M059J (cell line): ENCODE measurements at places on chromosomes 4 and X.

GRCh38 chr4:4339504-4340085 lies 47.3 kb upstream of the NSG1 start:
- DNase-seq: no peak

DNA sequence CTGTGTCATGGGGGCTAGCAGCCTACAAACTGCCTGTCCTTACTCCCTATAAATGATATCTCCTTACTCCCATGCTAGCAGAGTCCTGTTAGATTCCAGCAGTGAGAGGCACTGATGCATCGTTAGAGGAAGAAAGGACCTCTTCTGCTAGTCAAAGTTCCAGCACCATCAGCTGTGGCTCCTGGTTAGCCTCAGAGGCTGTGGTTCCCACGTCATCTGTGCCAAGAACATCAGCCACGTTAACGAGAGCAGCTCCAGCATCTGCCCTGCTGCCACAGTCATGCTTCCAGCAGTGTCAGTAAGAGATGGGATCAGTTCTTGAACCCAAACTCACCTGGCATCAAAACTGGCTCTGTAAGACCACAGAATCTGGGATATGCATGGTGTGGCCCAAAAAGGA lies 88.5 kb downstream of the SLC2A9 start:
- DNase-seq: no peak

DNA sequence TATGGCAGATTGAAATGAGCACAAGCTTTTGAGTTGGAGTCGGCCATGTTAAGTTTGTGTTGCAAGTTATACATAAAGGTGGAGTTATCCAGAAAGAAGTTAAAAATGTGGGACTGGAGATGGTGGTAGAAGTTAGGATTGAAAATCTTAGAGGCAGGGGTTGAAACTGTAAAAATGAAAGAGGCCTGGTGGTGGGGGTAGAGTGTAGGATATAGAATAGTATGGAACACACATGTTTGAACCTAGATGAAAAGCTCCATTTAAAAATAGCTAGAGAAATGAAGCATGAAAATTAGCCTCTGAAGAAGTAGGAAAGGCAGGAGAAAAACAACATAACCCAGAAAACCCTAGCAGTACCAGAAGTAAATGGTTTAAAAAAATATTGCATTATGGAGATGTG lies 131.8 kb upstream of the ENPEP start:
- peak; percentile 12 for DNase-seq

DNA sequence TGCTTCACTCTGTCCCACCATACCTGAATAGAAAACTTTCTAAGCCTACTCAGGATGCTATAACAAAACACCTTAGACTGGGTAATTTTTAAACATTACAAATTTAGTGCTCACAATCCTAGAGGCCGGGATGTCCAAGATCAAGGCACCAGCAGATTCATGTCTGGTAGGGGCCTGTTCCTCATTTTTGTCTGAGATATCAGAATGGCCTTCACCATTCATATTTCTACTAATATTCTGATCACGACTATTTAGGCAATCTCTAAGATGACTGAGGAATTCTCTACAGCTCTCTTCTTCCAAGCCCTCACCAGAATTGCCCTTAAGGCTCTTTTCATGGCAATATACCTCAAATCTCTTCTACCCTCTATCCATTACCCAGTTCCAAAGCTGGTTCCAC lies 77.4 kb upstream of the NRK start:
- DNase-seq: no peak

DNA sequence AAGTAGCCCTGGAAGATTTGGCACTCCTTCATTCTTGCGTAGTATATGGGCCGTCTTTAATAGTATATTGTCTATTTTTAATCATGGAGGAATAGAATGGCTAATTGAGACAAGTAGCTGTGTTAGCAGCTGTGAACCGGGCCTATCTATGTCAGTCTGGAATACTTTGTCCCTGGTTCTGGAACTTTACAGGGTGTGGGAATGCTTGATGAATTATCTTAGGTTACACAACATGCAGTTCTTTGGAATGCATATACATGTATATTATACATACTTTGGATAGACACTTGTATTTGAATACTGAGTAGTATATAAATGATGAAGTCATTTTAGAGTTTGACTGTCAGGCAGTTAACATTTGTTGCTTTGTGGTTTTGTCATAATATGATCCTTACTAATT lies 37.4 kb downstream of the PDLIM5 start:
- no peak for DNase-seq

GRCh38 chr4:24475756-24476155 lies 108.6 kb downstream of the DHX15 start:
- DNase-seq: no peak

DNA sequence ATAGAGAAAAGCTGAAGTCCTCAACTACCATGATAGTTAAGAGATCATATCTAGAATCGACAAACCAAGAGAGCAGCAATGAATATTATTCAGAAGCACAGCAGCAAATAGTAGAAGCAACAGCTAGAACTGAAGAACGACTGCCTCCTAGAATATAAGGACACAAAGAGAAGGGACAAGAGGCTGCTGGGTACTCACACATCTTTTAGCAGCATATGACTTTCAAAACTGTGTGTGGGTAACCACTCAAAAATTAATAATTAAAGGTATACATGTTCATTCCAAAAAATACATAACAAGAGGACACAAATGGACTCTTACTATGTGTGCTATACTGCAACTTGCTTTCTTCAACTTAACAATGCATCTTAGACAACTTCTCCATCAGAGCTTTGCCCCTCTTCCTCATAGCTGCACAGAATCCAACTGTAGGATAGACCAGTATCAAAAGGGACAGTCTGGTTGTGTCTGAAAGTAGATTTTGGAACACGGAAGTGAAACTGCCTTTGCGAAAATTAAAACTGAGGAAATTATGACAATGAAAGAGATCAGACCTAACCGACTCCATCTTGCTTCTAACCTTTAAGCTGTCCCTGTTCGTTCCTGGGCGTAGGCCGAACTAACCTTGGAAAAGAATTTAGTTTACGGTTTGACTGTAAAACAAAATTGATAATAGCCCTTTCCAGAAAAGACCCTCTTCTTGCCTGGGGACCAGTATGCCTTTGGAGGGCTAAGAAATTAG lies 125.7 kb downstream of the SH3KBP1 start:
- no peak for DNase-seq

GRCh38 chr4:101014417-101014816 lies 332.9 kb downstream of the PPP3CA start:
- DNase-seq: no peak

DNA sequence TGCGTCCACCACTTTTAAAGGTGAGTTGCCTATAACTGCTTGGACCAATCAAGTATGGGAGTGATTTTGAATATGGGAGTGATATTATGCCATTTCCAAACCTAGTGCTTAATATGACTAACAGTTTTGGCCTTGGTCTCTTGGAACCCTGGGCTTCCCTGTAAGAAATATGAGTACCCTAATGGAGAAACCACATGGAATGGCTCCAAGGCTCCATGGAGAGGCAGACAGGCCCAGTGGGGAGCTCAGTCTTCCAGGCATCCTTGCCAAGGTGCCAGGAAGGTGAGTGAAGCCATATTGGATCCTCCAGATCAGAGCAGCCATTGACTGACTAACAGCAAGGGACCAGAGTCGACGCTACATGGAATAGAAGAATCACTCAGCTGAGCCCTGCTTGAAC lies 53.2 kb downstream of the MAML3 start:
- DNase-seq: peak; percentile 42

GRCh38 chrX:25154168-25154567 lies 138.4 kb upstream of the ARX start:
- DNase-seq: no peak

GRCh38 chrX:115174548-115174947 lies 14.7 kb upstream of the RBMXL3 start:
- DNase-seq: no peak

DNA sequence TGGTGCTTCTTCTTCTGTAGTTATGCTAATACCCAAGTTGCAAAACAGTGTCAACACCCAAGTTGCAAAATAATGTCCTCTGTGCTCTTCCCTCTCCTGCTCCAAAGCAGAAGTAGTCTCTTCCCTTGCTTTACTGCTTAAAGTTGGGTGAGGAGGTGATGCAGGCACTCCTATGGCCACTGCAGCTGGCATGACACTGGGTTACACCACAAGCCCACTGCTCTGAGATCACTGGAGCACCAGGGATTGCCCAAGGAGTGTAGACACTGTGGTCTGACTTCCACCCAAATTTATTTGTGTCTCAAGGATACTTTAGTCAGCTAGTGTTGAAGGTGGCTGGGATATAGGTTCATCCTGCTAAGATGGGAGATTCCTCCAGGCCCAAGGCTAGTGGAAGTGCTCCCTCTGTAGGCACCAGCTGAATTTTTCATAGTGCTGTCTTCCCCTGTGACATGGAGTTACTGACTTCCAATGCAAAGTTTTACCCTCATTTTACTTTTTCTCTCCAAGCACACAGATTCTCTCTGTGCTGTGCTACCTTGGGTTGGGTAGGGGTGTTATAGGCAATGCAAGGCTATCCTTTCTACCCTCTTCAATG lies 196.2 kb upstream of the TENT5D start:
- DNase-seq: no peak

DNA sequence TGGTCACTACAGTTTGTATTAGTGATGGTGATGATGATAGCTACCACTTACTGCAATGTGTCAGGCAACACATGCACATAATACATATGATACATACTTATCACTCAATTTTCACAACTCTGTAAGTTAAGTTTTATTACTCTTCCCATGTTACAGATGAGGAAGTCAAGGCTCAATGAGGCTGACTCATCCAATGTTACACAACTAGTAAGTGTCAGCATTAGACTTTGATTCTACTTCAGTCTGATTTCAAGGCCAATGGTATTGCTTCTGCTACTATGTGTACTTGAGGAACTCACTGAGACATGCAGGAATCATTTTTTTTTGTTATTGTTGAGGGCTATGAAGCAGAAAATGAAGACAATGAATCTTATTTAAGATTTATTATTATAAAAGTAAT lies 96.4 kb upstream of the TRPC5OS start:
- DNase-seq: no peak

GRCh38 chrX:43836435-43837184 lies 45.6 kb downstream of the MAOB start:
- DNase-seq: peak; percentile 29

DNA sequence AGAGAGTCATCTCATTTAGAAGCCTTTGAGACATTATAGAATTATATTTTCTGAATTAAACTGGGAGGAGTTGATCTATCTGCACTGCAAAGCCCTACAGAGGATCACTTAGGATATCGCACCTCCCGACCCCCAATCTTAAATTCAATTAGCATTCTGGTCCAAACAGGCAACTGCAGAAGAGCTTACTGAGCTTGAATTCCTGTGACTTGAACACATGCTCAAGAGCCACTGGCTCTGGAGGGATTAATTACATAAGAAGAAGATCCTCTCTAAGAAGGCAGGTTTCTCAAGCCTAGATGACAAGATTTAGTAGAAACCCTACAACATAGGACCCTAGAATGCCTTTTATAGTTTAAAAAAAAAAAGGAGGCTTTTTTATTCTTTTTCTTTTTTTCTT lies 548.9 kb downstream of the ARAP2 start:
- no peak for DNase-seq

- no peak for DNase-seq
Measured at GRCh38 chrX:74292808-74293123, 11.2 kb upstream of the ZCCHC13 start.

DNA sequence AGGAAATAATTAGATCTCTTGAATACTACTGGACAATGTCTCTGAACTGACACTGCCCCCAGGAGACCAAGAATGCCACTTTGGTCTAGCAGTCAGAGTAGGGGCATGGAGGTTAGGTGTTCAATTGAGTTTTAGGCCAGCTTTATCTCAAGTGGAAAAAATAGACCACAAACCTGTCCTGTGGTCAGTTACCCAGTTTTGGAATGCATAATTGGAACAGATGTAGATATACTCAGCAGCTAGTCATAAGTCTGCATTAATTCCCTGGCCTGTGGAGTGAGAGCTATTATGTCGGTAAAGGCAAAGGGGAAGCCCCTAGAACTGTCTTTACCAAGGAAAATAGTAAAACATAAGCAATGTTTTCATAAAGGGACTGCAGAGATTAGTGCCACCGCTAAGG lies 587.7 kb downstream of the GLUD2 start:
- DNase-seq: peak; percentile 22

- no peak for DNase-seq
Measured at GRCh38 chr4:20592663-20593062, 107.6 kb upstream of the PACRGL start.

DNA sequence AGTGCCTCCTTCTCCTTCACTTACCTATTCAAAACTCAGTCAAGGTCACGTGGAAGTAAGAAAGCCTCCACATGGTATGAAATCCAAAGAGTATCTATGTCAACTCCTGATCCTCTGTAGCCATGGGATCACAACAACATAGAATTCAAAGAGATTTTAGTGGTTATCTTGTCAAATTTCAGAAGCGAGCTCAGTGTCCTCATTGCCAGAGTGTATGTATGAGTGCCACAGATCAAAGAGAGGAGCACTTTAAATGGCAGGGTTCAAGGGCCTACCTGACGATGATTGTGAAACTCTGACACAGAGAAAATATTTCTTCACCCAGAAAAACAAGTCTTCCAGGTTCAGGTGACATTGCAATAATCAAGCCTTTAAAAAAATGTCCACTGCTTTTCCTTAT lies 1.2 kb upstream of the ACE2 start:
- DNase-seq: no peak

- DNase-seq: no peak
Measured at GRCh38 chrX:13357925-13358324, 38.1 kb upstream of the ATXN3L start.

DNA sequence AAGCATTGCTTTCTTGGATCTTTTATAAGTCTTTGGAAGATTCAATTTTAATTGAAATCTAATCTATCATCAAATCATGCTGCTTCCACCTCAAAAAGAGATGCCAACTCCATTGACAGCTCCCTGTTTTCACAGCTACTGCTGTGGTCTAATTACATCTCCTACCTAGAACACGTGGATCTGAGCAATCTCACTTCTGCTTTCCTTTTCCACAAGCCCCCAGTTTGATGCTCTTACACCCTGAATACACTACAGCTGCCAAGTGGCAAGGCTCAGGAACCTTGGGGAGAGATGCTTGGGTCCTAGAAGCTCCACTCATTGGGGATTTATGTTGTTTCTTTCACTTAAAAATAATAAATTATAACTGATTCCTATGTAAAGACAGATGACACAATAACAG lies 172.0 kb downstream of the CFAP299 start:
- DNase-seq: no peak

DNA sequence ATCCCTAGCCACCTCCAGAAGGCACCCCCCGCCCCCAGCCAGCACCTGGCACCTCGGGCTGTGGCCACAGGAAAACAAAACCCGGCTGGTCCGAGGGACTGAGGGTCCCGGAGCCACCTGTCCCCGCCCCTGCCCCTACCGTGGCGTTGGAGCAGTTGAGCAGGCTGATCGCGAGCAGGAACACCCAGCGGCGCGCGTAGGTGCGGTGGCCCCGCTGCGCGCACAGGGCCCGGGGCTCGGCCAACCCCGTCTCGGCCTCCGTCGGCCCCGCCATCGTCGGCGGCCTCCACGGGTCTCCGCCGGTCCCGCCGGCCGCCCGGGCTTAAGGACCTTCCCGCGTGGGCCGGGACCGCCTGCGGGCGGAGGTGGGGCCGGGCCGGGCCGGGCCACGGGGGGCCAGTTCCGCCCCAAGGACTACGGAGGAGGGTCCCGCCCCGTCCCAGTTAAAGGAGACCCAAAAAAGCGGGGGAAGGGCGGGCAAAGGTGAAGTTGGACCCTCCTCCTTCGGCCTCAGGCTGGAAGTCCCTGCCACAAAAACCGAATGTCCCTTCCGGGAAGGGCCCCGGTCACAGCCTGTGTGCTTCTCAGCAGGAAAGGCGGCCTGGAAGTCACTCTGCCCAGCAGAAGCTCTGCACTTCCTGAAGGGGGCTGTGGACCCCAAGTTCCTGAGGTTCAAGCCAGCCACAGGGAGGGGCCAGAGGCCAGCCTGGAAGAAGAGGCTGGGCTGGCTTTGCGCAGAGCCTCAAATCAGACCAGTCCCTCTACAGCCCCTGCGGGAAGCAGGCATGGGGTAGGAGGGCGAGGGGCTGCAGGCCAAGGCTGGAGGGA lies at the start of gene SLC49A3:
SLC49A3 (minus strand) TSS at position 298 of the 828 bp plus-strand sequence; CDS start at position 274, 24 bp downstream.
- no peak for DNase-seq
